Activated CD4-positive, alpha-beta T cell treated with anti-CD3 and anti-CD28 coated beads for 36 hours (primary cell): ENCODE measurements at places on chromosomes 2 and 18. TPM values are rescaled to one million over a fixed set of nuclear protein-coding genes. Genes with fewer than 3 reads are reported as not detected.

HOXD8 gene
- total RNA-seq: not detected

DPP4 gene
- total RNA-seq: 15.9 TPM

- H3K27ac ChIP-seq: no peak overlapping the region
- no peak overlapping the region for H3K4me3 ChIP-seq
- peaks cover 2% of the 10 kb centered on the region for H3K27me3 ChIP-seq
- DNase-seq: no peak
Measured at GRCh38 chr2:187541086-187542085, 12.8 kb downstream of the TFPI start.

DNA sequence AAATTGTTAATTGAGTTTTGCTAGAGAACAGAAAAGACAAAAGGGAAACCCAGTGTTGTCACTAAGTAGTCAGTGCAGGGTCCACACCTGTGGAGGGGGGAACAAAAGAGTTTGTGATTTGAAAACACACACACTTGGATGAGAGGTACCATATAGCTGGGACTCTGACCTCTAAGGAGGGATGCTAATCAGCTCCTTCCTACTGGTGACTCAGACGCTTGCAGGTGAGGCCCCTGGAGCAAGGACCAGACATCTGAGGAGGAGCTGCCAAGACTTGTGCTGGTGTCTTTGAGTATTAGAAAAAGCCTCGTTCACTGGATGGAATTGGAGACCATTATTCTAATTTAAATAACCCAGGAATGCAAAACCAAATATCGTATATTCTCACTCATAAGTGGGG is 146.4 kb upstream of the MAP2 start:
- no peak overlapping the region for H3K4me3 ChIP-seq
- H3K27ac ChIP-seq: no peak overlapping the region
- no peaks in the 10 kb centered on the region for H3K4me1 ChIP-seq

DNA sequence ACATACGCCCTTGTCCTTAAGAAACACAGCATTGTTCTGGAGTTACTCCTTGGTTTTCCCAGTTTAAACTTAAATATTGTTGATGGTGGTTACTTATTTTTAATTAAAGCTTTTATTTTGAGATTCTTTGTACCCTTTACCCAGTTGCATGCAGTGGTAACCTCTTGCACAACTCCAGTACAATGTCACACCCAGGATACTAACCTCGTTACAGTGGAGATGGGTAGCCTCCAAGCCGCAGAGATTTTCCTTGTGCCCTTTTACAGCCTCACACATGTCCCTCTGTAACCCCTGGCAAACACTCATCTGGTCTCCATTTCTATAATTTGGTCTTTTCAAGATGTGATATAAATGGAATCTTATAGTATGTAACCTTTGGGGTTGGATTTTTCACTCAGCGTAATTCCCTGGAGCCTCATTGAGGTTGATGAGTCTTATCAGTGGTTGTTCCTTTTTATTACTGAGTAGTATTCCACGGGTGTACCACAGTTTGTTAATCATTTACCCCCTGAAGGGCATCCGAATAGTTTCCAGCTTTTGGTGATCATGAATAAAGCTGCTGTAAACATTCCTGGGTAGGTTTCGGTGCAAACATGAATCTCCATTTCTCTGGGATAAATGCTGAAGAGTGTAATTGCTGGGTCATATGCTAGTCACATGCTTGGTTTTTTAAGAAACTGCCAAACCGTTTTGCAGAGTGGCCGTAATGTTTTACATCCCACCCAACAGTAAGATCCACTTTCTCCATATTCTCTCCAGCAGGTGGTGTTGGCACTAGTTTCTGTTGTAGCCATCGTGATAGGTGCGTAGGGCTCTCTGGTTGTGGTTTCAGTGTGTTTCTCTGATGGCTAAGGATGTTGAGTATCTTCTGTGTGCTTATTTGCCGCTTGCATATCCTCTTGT is 68.6 kb downstream of the DGKD start:
- peak overlapping the region; percentile 80 for H3K27ac ChIP-seq
- H3K4me1 ChIP-seq: peaks cover 94% of the 10 kb centered on the region
- H3K27me3 ChIP-seq: no peaks in the 10 kb centered on the region
- peaks cover 34% of the 10 kb centered on the region for H3K36me3 ChIP-seq
- DNase-seq: no peak
- no peak overlapping the region for H3K4me3 ChIP-seq

GRCh38 chr2:37907501-37908225 is 17.4 kb upstream of the RMDN2 start:
- H3K27ac ChIP-seq: no peak overlapping the region
- no peak overlapping the region for H3K4me3 ChIP-seq
- H3K27me3 ChIP-seq: peaks cover 2% of the 10 kb centered on the region
- H3K4me1 ChIP-seq: no peaks in the 10 kb centered on the region
- DNase-seq: no peak

GRCh38 chr2:142306131-142306530 is 175.3 kb upstream of the LRP1B start:
- no peak for DNase-seq
- no peaks in the 10 kb centered on the region for H3K36me3 ChIP-seq
- H3K27ac ChIP-seq: no peak overlapping the region
- H3K27me3 ChIP-seq: no peaks in the 10 kb centered on the region
- no peak overlapping the region for H3K4me3 ChIP-seq
